Activated CD4-positive, alpha-beta T cell treated with anti-CD3 and anti-CD28 coated beads for 36 hours (primary cell): ENCODE measurements at places on chromosomes 11 and 22. TPM values are rescaled to one million over a fixed set of nuclear protein-coding genes. Genes with fewer than 3 reads are reported as not detected.
A peak's percentile ranks its signal among the peaks of the same experiment; 100 is the strongest.

GRCh38 chr11:104761511-104761910 is 136.7 kb downstream of the CASP12 start:
- DNase-seq, result no peak

GRCh38 chr11:65539744-65540289 is 14.9 kb downstream of the SCYL1 start:
- no peak for DNase-seq

Gene PRG3
- total RNA-seq, result not detected

Gene KCNJ1
- total RNA-seq, result not detected

DNA sequence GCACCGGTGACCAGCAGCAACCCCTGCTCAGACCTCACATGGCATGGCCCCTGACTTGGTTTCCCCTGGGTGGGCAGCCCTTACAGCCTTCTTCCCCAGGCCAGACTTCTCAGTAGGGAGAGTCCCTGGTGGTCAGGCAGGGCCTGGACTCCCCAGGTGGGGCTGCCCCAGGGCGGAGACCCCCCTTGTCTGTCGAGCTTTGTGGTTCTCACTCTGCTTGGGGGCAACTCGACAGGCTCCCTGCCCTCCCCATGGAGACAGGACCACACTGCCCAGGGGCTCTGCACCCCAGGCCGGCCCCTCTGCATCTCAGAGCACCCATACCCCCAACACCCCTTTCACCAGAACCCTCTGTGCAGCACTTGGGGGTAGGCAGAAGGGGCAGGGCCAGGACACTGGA is 87.7 kb downstream of the MORC2 start:
- DNase-seq, result no peak

Gene IGF2
- total RNA-seq, result 9.2 TPM

Gene SYVN1
- 31.1 TPM for total RNA-seq

DNA sequence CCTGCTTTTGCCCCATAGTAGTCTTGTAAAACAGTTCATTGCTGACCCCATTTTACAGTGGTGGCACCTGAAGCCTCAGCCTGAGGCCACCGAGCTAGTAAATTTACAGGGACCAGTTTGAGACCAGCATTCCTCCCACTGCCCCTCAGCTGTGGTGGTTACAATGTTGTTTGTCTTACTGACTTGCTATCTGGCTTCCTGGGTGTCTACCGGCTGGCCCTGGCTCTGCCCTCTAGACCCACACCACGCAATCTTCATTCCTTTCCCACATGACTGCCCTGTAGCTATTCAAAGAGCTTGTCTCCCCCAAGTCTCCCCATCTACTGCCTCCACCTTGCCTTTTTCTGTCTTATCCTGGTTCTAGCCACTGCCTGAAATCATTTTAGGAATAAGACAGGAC is 20.8 kb downstream of the PIK3IP1 start:
- no peak for DNase-seq

Gene RNF169
- 16.0 TPM for total RNA-seq

Gene OR4A16
- total RNA-seq, result not detected

DNA sequence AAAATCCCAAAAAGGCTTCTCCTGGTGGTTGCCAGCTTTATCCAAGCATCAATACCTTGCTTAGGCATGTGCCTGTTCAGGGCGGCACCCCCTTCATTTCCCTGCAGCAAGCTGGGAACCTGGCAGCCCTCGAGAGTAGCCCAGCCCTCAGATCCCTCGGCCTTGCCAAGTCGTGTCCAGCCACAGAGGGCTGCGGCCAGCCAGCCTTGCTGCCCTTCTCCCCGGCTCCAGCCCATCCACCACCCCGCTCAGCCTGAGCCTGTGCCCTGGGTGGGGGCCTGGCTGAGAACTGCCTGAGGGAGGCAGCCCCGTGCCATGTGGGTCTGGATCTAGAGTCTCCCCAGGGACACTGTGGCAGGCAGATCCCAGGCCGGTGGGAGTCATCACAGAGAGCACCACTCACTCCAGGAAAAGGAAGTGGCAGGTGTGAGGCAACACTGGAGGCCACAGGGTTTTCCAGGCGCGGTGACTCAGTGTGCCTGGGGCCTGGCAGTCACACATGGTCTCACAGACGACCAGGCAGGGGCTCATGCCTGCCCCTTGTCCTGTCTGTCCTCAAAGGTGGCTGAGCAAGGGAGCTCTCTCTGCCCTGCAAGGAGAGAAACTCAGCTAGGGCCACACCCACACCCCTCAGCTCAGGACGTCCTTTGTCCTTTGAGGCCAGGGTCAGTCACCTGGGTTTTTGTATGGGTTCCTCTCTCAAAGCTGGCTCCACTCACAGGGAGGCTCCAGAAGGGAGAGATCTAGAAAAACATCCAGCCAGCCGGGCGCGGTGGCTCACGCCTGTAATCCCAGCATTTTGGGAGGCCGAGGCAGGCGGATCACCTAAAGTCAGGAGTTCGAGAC is 12.2 kb upstream of the CDC42BPG start:
- peak; percentile 86 for DNase-seq

DNA sequence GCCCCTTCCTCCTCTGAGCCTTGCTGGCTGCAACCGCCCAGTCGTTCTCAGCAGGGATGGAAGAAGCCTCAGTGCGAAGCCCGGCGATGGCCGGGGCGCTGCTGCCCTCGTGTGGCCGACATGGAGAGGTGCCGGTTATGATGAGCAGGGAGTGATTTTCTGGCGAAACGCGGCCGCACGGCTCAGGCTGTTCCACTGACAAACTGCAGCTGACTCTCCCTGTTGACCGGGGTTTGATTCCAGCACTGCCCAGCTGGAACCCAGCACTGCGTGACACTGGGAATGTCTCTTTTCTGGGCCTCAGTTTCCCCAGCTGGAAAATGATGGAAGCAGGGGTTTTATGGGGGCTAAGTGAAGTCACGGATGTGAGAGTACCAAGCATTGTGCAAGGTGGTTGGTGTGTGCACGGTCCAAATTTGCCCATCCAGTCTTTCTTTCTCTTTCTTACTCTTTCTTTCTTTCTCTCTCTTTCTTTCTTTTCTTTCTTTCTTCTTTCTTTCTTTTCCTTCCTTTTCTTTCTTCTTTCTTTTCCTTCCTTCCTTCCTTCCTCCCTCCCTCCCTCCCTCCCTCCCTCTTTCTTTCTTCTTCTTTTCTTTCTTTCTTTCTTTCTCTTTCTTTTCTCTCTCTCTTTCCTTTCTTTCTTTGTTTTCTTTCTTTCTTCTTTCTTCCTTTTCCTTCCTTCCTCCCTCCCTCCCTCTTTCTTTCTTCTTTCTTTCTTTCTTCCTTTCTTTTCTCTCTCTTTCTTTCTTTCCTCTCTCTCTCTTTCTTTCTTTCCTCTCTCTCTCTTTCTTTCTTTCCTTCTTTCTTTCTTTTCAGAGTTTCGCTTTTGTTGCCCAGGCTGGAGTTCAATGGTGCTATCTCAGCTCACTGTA is 25.8 kb upstream of the MPPED1 start:
- DNase-seq, result peak; percentile 85

DNA sequence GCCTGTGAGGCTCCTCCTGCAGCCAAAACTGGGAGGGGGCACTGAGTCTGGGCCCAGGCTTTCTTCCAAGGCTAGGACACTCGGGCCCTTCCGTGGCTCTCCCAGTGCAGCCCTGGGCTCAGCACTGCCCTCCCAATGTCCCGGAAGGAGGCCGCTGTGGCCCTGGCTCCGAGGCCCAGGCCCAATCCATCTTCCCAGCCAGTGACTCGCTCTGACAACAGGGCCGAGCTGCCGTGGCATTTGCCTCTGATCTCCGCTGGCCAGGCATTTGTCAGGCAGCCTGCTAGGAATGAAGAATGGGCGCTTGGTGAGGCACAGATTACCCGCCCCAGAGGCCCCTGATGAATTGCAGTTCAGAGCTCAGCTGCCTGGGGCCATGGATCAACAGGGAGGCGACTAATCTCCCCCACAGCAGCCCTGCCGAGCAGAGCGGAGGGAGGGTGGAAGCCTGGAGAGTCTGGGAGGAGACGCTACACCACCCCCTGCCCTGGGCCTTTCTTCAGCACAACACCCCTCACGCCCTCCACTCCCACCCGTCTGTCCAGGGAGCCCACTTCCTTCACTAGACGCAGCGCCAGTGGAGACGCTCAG is 8.3 kb downstream of the FXYD2 start:
- no peak for DNase-seq

GRCh38 chr11:100584201-100584985 is 102.7 kb upstream of the ARHGAP42 start:
- DNase-seq, result no peak

DNA sequence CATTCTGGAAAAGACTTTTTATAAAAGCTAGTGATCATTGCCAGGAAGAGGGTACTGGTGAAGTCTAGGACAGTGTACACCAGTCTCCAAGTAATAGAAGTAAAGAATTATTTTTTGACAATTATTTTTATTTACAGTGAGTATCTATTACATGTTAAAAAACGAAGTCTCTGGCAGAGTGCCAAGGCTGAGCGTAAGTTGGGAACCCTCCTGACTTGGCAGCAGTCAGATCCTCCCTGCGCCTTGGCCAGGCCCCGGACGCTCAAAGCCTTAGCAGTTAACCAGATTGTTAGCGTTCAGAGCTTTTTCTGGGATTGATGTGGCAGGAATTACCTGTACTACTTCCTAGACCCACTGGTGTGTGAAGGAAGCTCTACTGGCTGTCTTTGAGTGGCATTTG is 38.1 kb upstream of the CTTN start:
- no peak for DNase-seq

GRCh38 chr11:81989093-81989492 is 744.6 kb downstream of the FAM181B start:
- no peak for DNase-seq

- no peak for DNase-seq
These were observed 117.5 kb upstream of the VPREB1 start for GRCh38 chr22:22127100-22127499.

Gene GGT1
- total RNA-seq, result 32.4 TPM

GRCh38 chr11:6431861-6432260 is 8.9 kb downstream of the HPX start:
- DNase-seq, result no peak

DNA sequence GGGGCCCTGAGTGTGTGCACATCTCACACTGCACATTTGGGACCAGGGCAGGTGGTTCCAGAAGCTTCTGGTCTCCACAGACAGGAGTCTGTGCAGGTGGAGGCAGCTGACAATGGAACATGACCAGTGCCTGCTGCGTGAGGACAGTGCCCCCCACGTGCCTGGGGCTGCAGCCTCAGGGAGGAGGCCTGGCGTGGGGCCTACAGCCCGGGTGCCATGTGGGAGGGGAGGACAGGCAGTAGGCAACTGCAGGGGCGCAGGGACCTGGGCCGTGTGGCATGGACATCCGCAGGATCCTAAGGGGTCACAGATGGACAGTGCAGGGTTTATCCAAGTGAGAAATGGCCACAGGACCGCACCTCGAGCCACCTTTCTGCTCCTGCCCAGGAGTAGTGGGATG is 28.8 kb downstream of the TSPAN4 start:
- DNase-seq, result no peak

DNA sequence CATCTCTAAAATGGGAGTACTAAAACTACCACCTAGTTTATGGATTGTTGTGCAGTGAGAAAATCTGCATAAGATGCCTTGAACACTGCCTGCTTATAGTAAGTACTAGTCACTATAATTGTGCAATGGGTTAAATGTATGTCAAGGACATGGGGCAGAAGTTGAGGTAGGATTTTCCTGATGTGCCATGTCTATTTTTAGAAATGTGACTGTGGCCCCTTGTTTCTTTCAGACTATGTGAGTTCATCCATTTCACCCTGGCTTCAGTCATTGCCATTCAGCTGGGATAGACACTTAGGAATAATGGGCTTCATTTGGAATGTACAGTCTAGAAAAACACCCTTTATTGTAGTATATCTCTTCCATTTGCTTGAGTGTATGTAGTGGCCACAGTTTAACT is 51.4 kb downstream of the BDNF start:
- DNase-seq, result no peak

DNA sequence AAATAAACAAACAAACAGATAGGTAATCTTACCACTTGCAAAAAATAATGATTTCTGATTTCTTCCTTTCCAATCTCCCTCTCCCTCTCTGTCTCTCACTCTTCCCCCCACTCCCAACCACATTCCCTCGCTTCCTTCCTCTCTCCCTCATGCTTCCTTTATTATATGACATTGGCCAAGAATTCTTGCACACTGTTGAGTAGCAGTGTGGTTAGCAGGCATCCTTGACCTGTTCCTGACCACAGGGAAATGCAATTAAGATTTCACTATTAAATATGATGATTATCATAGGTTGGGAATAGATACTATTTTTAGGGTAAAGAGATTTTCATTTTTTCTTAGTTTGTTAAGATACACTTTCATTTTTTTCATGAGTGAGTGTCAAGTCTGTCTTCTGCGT is 14.7 kb upstream of the PLAAT4 start:
- no peak for DNase-seq

- DNase-seq, result peak; percentile 67
These were observed at the start of gene MPZL2 for GRCh38 chr11:118263695-118264568. MPZL2 (minus strand) TSS chr11:118264297; CDS start chr11:118264153, 144 bp downstream.

GRCh38 chr11:108568195-108568858 is 25.2 kb downstream of the EXPH5 start:
- no peak for DNase-seq

Gene NFAM1
- total RNA-seq, result 0.11 TPM

Gene TAF10
- total RNA-seq, result 133 TPM

GRCh38 chr11:60018058-60018457 is 1.1 kb downstream of the OOSP4B start:
- DNase-seq, result no peak

Gene CCDC89
- total RNA-seq, result not detected

DNA sequence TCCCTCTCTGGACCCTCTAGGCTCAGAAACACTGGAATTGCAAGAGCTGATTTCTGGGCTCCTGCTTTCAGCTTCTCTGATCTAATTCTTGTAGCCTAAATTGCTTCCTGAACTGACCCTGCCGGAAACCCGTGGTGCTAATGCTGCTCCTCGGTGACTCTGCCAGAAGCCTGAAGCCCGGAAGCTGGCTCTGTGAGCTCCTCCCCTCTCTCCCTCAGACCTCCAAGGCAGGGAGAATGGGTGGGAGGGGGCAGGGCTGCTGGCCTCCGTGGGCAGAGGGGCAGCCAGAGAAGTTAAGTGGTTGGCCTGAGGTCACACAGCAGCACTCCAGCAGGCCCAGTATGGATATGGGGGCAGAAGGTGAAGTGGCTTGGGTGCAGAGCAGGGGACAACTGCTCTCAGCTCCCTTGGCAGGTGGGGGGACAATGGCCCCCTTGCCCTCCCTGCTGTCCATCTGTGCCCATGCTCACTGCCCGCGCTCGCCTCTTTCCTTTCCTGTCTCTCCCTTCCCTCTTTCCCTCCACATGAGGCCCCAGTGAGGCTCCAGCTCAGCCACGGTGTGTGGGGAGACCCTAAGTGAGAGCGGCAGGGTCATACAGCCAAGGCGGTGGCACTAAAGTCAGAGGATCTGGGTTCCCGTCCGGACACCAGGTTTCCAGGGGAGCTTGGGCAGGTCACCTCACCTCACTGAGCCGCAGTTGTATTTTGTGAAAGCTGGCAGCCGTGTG is 16.2 kb downstream of the CAPN5 start:
- DNase-seq, result peak; percentile 73

Gene C11orf16
- total RNA-seq, result not detected

Gene TTC36
- 0.21 TPM for total RNA-seq

- peak; percentile 45 for DNase-seq
These were observed 681 bp upstream of the ARHGEF12 start for GRCh38 chr11:120335556-120335907.

DNA sequence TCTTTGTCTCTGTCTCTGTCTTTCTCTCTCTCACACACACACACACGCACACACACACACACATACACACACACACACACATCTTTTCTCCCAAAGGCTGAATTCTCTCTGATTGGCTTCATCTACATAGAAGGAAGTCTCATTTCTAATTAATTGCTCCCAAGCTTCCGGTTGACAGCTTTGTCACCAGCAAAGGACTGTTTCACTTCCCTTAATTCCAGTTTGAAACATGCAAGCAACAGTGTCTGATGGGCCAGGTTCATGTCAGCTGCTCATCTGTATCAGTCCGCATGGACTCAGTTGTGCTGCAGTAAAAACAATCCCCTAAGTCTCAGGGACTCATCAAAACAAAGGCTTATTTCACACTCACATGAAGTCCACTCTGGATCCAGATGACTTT is 16.2 kb upstream of the PVALB start:
- no peak for DNase-seq
